ENCODE measurements at places on chromosomes 3 and 15.

DNA sequence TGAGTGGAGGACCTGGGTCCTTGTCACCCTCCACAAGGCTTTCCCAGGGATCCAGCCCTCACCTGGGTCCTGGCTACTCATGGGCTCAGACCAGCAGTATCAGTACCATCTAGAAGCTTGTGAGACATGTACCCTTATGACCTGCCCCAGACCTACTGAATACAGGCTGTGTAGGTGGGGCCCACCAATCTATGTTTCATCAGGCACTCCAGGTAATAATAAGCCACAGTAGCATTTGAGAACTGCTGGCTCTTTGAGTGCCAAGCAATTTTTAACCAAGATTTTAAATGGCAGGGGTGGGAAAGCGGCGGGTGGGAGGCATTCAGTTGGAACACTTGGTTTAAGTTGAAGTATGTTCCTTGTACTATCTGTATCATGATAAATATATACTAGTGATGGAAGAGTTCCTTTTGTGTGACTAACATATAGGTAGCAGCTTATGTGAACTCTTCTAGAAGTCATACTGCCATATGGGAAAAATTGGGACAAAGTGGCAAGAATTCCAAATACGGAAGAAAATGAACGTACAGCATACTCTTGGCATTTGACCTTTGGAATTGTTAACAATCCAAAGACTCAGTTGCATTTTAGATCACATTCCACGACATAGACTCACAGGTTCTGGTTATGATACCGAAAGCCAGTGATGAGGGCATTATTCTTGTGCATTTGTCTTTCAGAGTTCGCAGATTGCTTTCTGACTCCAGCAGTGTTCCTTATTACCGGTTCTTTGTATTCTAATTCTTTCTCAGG, 190.4 kb downstream of the GHSR start:
- no peak for DNase-seq

DNA sequence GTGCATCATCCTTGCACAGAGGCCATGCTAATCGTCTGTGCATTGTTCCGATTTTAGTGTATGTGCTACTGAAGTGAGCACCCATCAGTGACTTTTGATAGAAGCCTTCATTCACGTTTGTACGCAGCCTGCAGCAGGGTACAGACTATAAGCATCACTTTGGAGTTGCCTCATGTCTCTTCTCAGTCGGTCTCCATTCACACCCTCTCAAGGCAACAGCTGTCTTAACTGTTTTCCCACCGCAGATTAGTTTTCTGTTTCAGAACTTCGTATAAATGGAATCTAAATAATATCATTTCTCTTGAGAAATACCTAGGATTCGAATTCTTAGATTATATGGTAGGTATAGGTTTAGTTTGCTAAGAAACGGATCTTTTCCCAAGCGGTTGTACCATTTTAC, 143.2 kb downstream of the KLHL25 start:
- DNase-seq = no peak

- no peak for DNase-seq
Measured at GRCh38 chr3:176737480-176738110, 459.7 kb downstream of the TBL1XR1 start.

DNA sequence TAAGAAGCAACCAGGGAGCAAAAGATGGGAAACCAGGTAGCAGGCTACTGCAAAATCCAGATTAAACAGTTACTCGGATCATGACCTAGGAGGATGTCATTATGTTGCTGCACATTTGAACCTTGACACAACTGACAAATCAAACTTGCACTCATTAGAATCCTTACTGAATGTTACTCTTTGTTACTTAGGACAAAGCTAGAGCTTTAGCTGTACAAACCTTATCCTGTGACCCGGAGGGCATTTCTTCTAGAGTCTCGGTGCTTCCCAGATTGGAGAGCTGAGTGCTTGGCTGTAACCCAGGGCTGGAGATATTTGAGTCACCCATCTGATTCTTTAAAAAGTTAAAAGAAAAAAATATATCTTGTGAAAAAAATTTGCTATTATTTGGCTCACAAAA, 43.4 kb downstream of the DCP1A start:
- DNase-seq = no peak

DNA sequence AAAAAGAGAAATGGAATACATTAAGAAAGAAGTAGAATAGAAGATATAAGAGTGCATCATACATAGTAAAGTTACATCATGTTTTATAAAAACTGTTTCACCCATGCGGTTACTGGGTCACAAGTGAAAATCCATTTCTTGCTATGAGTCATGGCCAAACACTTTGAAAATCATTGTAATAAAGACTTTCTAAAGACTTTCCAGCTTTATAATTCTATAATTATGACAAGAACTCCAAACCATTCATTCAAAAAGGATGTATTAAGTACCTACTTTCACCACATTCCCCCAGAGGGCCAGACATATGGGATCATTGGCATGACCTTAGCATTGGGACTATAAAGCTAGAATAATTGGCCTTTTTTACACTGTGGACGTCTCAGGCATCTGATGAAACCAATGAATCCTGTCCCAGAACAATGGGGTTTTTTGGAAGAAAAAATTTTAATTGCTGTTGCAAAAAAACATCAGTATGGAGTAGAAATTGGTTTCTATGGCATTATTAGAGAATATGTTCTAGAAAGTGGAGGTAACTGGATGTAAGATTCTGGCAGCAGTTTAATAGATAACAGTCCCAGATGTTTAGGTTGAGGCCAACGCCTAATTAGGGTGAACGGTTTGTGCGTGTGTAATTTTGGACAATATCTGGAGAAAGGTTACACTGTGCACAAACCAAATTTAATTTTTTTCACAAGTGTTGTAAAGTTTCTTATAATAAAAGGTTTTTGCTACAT, 3.3 kb upstream of the SKIC8 start:
- DNase-seq = no peak

GRCh38 chr3:131702146-131702545, 199.4 kb upstream of the MRPL3 start:
- DNase-seq = no peak

- no peak for DNase-seq
Measured at GRCh38 chr3:40524222-40524567, 565 bp upstream of the ZNF621 start.

DNA sequence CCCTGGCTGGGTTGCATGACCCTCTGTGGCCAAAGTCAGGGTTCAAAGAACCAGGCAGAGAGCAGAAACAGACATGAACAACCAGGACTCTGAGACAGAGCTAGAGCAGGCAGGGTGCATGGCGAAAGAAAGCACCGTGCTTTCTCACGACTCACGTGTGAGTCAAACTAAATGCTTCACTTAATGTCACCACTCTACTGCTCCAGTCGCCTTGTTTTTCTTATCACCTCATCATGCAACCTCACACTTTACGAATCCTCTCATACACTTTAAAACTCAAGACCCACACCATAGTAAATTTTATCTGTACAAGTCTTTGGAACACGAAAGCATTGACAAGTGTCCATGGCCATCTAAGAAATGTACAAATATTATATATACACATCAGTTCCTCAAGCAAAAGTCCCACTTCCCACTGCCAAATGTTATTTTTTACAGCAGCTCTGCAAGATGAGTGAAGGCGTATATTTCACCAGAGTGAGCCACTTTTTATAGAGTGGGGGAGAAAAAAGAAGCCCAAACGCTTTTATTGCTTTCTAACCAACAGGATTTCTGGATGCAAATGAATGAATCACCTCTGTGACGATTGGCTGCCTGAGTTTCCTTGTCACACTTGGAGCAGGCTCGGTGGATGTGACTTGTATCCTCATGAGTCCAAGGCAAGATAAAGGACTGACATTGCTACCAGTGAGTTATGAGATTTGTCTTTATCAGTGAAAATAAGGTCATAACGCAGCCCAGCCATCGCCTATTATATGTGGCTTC, 16.0 kb upstream of the MEGF11 start:
- no peak for DNase-seq

Data from stimulated activated CD4-positive, alpha-beta T cell treated with anti-CD3 and anti-CD28 coated beads, Interleukin-15, amount 100 ng/mL, for 1 hour (primary cell).